ENCODE measurements at places on chromosomes 1 and 21.
A peak's percentile ranks its signal among the peaks of the same experiment; 100 is the strongest.

GRCh38 chr1:36523230-36523495 is 40.5 kb upstream of the CSF3R start:
- no peak for DNase-seq

DNA sequence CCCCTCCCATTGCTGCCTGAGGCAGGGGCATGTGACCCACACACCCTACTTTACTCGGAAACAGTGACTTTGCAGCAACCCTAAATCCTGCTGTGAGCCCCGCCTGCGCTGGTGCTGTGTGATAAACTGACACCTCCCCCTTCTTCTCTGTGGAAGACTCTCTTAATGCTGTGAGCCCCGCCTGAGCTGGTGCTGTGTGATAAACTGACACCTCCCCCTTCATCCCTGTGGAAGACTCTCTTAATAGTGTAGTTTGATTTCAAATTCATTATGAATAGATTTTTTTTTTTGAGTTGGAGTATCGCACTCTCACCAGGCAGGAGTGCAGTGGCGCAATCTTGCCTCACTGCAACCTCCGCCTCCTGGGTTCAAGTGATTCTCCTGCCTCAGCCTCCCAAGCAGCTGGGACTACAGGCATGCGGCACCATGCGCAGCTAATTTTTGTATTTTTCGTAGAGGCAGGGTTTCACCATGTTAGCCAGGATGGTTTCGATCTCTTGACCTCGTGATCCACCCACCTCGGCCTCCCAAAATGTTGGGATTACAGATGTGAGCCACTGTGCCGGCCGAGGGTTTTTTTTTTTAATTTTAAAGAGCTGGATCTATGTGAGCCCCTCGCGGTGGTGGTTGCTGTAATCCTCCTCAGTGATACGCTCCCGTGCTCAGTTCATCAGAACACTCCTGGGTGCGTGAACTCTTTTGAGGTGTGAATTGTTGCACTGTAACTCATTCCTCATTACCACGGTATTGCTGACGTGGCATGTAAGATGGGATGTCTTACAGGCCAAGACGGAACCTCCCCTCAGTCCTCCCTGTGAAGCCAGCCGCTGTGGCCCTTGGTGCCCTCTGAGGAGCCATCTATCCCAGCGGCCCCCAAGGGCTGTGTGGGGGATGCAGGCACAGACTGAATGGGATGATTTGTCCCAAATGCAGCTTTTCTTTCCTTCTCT is 60.3 kb downstream of the GALNT2 start:
- no peak for DNase-seq

- DNase-seq = no peak
Observed at GRCh38 chr21:24160528-24160927, 1446.8 kb downstream of the MRPL39 start.

DNA sequence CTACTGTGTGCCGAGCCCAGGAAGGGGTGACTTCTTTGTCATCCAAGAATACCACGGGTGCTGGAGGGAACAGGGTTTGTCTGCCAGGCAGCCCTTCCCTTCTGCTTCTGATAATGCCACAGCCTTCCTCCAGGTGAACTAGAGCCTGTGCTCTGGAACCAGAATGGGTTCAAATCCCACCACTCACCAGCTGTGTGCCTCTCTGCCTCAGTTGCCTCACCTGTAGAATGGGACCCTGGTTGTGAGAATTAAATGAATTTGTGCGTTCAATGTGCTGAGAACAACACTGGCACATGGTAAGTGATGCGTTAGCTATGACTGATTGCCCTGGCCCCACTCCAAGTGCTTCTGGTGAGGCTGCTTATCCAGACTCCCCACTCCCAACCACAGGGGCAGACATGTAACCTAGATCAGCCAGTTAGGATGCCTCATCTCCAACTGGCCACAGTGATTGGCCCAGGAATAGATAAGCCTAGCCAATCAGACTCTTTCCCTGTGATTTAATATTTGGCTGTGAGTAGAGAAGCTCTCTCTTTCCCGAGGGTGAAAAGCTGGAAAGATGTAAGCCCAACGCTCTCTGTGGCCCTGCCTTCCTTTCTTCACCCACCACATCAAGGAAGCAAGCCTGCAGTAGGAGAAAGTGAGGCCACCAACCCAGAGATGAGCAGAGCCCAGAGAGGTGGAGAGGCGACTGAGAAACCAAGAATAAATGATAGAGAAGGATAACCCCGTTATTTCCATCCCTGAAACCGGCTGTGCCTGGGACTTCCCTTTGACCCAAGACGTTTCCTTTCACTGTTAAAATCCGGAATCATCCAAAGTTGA is 20.8 kb upstream of the LAPTM5 start:
- DNase-seq = peak; percentile 25

DNA sequence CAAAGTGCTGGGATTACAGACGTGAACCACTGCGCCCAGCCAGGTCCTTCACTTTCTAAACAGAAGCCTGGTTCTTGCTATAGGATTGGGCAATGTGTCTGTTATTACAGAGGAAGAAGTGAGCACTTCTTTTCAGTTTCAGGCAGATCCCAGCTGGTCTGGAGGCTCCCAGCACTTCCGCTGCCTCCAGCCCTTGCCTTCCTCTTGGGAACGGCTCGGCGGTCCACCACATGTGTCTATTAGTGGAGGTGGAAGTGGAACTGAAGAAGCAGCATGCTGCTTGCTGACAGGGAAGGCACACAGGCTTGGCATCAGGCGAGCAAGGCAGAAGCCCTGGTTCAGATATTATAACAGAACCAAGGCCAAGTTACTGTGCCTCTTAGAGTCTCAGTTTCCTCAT is 17.0 kb downstream of the MKNK1 start:
- DNase-seq = no peak

- no peak for DNase-seq
Observed at GRCh38 chr1:227094249-227094966, 154.3 kb downstream of the COQ8A start.

- DNase-seq = no peak
Observed at GRCh38 chr1:65940126-65940525, 147.4 kb downstream of the PDE4B start.

DNA sequence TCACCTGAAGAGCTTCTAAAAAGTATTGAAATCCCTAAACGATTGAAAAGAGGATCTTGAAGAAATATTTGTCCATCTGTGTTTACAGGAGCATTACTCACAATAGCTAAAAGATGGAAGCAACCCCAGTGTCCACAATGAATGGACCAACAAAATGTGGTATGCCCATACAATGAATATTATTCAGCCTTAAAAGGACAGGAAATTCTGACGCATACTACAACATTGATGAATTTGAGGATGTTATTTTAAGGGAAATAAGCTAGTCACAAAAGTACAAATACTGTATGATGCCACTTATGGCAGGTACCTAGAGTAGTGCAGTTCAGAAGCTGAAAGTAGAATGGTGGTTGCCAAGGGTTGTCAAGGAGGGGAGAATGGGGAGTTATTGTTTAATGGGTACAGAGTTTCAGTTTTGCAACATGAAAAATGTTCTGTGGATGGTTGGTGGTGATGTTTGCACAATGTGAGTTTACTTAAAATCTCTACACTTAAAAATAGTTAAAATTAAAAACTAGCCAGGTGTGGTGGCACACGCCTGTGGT is 37.1 kb upstream of the GADD45A start:
- DNase-seq = no peak

DNA sequence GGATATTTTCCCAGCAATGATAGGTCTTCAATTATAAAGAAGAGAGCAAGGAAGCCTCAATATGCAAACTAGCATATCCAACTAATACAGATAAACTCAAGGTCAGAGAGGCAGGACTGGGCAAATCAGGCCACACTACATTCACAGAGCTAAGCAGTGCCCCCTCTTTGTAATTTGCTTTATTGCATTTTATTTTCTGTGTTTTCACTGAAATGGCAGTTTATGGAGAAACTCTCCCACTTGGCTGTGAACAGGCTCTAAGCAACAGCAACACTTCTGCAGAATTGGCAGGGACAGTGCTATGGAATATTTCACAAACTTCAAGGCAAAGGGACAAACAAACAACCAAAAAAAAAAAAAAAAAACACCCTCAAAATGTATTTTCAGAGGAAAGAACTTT is 93.4 kb upstream of the SOD1 start:
- DNase-seq = no peak

DNA sequence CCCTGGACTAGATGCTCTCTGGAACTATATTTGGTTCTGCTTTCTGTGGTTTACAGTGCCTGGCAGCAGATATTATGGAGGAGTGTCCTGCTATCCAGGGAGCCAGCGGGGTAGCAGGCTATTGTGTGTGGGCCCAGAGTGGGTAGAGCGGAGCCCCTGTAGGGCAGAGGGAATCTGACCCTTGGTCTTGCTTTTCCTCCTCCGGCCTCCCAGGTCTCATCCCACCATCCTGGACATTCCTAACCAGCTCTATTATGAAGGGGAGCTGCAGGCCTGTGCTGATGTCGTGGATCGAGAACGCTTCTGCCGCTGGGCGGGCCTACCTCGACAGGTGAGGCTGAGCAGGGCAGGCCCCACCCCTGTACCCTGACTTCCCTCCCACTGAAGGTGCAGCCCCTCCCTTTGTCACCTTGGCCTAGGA is 9.1 kb downstream of the RHOC start:
- DNase-seq = no peak

- DNase-seq = no peak
Observed at GRCh38 chr1:225543350-225543749, 109.6 kb downstream of the ENAH start.

DNA sequence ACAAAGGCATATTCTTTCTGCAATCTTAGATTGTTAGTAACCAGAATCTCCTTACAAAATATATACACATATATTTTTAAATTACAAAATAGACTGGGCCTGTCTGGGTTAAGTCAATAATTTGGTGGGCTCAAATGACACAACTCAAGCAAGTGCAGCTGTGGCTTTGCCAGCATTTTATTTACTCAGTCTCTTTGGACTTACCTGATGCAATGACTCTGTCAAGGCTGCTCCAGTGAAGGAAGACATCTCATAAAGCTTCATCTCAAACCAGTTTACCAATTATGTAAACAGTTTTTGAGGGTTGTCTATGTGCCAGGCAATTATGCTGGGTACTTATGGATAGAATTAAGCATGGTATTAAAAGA is 22.8 kb upstream of the ABCA4 start:
- DNase-seq = no peak

- DNase-seq = no peak
Observed at GRCh38 chr1:10851024-10852013, 54.9 kb upstream of the CASZ1 start.

GRCh38 chr1:223410036-223410435 is 16.8 kb downstream of the CCDC185 start:
- no peak for DNase-seq

GRCh38 chr1:225520587-225521227 is 92.9 kb upstream of the LBR start:
- no peak for DNase-seq

DNA sequence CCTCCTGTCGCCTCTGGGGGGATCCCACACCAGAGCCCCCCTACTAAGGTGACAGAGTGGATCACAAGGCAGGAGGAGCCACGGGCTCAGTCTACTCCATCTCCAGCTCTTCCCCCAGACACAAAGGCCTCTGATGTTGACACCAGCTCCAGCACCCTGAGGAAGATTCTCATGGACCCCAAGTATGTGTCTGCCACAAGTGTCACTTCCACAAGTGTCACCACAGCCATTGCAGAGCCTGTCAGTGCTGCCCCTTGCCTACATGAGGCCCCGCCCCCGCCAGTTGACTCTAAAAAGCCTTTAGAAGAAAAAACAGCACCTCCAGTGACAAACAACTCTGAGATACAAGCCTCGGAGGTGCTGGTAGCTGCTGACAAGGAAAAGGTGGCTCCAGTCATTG is 42.2 kb downstream of the ZBTB17 start:
- DNase-seq = no peak

DNA sequence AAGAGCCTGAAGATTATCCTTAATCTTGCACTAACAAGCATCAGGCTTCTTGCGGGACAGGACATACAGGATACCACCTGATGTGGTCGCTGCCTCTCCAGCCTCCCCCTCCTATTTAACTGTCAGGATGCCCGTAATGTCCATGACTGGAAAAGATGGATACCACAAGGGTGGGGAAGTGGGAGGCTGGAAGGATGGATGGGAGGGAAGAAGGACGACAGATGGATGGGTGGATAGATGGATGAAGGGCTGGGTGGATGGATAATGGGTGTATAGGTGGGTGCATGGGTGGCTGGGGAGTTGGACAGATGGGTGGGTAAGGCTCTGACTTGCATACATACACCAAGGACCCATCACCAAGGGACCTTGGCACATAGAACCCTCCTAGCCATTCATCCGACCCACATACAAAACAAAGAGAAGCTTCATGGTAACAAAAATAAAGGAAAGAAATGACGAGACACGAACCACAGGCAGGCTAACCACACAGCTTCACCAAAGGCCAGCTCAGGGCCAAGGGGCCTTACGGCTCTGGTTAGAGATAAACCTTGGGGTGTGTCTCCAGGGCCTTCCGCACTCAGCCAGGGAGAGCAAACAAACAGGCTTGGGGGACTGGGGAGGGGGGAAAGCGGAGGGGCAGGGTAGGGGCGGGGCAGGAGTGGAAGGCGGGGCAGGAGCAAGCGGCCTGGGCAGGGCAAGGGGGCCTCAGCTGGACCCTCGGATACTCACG is 50.5 kb downstream of the HSPG2 start:
- DNase-seq = no peak

GRCh38 chr1:187001198-187001889 is 172.6 kb downstream of the PLA2G4A start:
- no peak for DNase-seq

DNA sequence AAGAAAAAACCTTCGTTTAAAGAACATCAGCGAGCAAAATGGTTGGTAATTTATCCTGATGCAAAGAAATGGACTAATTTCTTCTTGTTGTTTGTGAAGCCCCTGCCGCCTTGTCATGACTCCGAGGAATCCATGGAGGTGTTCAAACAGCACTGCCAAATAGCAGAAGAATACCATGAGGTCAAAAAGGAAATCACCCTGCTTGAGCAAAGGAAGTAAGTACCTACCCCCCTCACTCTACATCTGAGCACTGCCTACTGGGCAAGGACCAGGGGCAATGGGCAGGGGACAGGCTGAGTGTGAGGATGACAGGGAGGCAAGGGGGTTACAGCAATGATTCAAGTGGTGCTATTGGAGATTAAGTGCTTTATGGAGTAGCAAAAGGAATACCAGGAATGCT is 29.4 kb downstream of the MAP3K7CL start:
- DNase-seq = no peak

DNA sequence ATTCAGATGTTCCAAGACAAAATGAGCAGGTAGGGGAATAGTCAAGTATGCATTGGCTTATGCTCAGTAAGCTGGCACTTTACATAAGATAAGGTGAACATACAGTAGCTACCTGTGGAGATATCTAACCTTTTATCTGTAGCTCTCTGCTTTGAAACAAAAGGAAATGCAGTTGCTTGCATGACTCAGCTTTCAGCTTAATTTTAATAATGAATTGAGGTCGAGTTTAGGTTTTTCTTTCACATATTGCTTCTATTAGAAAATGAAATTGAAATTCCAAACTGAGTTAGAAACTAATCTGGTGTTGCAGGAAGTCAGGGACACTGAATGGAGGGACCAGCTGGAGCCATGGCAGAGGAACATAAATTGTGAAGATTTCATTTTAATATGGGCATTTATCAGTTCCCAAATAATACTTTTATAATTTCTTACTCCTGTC is 8.3 kb downstream of the FRRS1 start:
- no peak for DNase-seq

DNA sequence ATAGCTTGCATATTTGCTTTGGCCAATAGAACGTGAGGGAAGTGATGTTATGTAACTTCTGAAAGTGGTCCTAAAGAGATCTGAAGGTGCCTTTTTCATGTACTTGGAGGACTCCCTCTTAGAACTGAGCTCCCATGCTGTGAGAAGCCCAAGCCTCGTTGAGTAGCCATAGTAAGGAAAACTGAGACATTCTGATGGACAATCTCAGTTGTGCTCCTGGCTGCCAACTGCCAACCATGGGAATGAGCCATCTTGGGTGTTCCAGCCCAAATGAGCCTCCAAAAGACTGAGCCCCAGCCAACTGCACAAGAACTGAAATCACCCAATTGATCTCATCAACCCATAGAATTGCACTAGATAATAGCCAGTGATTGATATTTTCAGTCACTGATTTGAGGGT is 106.7 kb downstream of the MRPL39 start:
- no peak for DNase-seq
